ENCODE measurements at places on chromosomes 4 and X.

DNA sequence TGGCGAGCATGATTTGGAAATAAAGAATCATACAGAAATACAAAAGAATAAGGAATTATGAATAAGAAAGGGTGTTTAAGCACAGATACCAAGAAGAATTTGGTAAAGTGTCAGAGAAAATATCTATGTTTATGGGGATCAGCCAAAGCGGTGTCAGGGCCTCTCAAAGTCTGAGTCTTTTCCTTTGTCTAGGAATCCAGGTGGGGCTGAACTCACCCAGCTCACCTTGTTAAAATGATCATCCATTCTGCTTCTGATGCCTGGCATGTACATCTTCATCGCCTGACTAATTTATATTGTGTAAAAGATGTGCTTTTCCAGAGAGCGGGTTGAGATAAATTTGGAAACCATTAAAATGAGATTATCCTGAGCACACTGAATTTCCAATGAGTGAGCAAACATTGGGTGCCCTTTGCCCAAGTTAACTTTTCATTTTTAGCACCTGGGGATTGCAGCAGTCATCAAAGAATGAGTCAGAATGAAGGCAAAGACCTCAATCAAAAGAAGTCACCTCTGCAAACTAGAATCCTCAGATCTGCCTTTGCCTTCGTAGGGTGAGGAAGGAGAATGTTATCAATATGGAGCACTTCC is 141.9 kb upstream of the ANXA3 start:
- peak; percentile 26 for DNase-seq

GRCh38 chrX:24851780-24852179 is 158.1 kb downstream of the POLA1 start:
- DNase-seq, result no peak

DNA sequence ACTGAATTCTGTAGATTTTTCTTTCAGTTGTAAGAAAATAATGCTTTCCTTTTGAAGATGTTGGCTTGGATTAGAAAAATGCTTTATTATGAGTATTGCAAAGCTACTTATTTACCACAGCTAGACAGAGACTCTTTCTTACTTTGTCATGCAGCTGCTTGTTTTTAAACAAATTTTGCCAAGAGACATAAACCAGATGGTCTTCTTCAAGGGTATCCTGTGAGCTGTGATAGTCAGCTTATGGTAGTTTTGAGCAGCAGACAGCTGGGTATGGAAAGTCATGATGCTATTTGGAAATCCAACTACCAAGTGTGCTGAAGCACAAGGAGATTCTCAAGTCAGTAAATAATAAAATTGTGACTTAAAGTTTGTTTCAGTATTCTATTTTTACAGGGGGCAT is 941.5 kb downstream of the DMD start:
- no peak for DNase-seq

- DNase-seq, result no peak
These were observed 45.5 kb downstream of the MAGEA9 start for GRCh38 chrX:149827254-149827653.

- no peak for DNase-seq
These were observed 58.1 kb downstream of the AWAT2 start for GRCh38 chrX:69991685-69992084.

- DNase-seq, result peak; percentile 15
These were observed 58.4 kb upstream of the STS start for GRCh38 chrX:7088968-7089615.

- no peak for DNase-seq
These were observed 69.6 kb upstream of the GPR34 start for GRCh38 chrX:41619221-41619620.
